ENCODE measurements at places on chromosomes 12 and 14. TPM values are rescaled to one million over a fixed set of nuclear protein-coding genes. Genes with fewer than 3 reads are reported as not detected.

DNA sequence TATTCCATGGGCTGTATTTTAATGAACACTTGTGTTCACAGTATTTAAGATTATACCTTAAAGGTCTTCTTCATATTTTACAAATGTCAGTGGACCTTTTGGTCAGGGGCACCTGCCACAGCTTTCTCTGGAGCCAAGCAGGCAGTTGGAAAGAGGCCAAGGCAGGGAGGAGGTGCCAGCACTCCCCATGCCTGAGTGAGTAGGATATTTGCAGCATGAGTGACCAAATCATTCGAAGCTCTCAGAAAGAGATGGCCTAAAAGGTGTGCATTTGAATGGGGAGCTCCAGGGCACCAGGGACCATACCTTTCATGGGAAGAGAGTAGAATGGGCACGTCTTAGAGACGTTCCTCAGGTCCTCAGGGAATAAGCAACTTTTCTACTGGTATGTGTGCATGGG, 121.6 kb downstream of the GPR135 start:
- DNase-seq: no peak

GRCh38 chr14:77004711-77005460, 23.6 kb downstream of the IRF2BPL start:
- no peak for DNase-seq

Gene TAS2R14
- total RNA-seq: 3.9 TPM

Gene AKAP6
- total RNA-seq: 1.7 TPM

Gene TROAP
- total RNA-seq: 21.5 TPM

DNA sequence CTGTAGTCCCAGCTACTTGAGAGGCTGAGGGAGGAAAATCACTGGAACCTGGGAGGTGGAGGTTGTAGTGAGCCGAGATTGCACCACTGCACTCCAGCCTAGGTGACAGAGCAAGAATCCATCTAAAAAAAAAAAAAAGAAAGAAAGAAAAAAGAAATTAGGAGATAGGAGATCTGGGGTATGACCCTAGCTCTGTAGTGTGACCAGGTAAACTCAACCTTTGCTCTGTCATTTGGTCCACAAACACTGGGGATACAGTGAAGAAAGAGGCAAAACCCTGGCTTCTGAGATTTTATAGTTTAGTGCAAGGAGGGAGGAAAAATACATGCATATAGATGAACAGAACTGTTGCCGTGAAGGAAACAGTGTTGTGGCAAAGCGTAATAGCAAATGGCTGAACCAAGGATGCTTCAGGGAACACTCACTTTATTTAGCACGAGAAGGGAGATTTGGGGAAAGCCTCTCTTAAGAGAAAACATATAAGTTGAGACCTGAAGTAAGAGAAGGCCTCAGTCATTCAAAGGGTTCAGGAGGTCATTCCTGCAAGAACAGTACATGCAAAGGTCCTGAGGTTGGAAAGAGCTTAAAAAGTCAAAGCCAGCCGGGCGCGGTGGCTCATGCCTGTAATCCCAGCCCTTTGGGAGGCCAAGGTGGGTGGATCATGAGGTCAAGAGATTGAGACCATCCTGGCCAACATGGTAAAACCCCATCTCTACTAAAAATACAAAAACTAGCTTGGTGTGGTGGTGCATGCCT, 29.6 kb upstream of the ATXN2 start:
- no peak for DNase-seq

Gene M6PR
- total RNA-seq: 118 TPM

DNA sequence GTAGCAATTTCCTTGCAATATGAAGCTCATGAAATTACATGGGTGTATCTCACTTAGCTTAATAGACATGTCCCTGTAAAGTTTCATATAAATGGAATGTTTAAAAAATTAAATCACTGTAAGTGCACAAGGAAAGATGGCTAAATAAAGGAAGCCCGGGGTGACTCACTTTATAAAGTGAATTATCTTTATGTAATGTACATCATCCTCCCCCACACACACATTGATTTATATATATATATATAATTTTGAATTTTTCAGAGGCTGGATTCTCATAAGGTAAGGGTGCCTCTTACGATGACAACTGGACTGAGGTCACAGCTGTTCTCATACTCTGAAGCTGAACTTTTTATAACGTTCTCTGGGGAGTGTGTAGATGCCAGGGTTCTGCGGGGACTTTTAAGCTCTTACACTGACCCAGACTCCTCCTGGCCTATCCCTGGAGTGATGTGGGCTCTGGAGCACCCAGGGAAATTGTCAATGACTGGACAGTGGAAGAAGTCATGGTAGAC, 108.7 kb upstream of the HIF1A start:
- DNase-seq: peak; percentile 77

DNA sequence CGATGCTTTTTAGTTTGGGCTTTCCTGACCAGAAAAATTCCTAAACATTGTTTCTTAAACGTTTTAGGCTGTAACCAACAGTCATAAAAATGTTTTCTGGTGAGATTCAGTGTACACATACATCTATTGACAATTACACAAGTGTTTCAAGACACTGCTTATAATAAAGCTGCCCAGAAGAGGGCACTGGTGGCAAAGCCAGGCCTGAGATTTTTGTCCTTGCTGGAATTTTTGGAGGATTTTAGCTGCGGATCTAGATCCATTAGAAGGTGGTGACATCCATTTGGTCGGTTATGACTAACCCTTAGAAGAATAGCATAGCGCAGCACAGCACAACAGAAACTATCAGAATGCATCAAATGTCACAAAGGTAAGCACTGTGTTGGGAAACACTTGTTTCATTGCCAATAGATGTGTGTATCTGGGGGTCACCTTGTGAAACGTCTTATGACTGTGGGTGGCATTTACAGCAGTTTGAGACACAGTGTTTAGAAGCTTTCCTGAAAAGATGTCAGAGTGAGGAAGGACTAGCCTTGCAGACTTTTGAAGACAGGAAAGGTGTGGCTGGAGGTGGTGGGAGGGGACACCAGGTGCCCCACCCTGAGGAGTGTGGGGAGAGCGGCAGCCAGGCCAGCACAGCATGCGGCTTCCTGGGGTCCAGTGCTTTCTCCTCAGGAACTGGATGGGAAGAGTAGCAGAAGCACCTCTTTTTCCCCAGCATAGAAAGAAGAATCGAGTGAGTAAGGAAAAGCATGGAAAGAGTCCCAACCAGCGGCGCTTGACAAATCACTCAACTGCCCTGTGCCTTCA, 54.7 kb upstream of the FKBP4 start:
- DNase-seq: peak; percentile 34

- no peak for DNase-seq
Measured at GRCh38 chr14:23648764-23649460, 12.7 kb downstream of the DHRS2 start.

GRCh38 chr12:12153596-12153995, 82.9 kb downstream of the BCL2L14 start:
- no peak for DNase-seq

Gene AICDA
- total RNA-seq: not detected

DNA sequence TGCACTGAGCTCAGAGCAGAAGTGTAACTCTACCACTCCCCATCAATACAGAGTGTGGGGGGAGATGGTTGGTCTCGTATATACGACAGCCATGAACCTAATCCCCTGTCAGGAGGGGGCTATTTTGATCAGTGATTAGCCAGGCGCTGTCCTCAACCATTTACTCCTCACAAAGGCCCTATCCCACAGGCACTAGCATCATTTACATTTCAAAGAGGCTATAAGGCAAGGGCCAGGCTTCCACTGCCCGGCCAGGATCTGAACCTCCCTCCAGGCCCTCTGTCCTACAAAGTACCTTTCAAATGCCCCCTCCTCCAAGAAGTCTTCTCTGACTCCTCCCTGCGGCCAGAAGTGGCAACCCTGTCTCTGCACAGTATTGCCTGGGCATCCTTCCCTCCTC, 74.7 kb downstream of the ITPK1 start:
- DNase-seq: no peak

GRCh38 chr12:11584221-11584855, 65.1 kb upstream of the ETV6 start:
- DNase-seq: no peak

- no peak for DNase-seq
Measured at GRCh38 chr12:129607756-129608155, 296.1 kb downstream of the TMEM132D start.

DNA sequence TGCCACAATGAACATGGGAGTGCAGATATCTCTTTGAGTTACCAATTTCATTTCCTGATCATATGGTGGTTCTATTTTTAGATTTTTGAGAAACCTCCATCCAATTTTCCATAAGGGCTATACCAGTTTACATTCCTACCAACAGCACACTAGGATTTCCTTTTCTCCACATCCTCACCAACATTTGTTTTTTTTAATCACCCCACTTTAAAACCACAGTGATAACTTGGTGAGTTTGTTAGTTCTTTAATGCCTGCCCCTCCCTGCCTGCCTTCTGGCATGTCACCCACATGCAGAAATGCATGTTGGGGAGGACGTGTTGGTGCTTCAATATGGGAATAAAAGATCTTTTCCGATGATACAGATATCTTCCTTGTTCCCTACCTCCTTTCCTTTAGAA, 167.9 kb downstream of the CAND1 start:
- no peak for DNase-seq

DNA sequence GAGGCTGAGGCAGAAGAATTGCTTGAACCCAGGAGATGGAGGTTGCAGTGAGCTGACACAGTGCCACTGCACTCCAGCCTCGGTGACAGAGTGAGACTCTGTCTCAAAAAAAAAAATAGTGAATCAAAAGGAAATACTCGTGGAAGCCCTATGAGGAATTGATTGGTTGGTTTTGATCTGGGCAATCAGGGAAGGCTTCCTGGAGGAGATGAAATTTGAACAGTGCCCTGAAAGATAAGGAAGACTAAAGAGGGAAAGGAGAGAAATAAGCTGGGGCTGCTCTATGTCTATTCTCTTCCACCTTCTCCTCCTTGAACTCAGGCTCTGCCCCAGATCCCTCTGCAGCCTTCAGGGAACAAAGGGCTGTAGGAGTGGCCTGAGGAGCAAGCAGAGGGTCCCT, 54.1 kb downstream of the IRF2BPL start:
- no peak for DNase-seq

DNA sequence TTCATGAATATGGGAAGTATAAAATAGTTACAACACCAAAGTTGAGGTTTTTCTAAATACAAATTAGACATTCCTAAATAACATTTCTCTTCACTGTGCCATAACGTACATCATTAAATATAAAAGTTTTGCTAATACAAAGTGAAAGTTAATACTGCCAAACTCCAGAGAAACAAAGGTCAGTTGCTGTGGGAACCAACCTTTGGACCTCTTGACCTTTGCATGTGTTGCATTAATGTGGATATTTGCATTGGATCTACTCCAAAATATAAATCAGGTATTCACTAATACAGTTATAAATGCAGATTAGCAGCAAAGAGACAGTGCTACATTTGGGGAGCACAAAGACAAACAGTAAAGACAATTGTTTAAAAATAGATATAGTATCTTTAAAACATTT, 366.0 kb upstream of the USP15 start:
- no peak for DNase-seq

- DNase-seq: no peak
Measured at GRCh38 chr14:64906022-64906421, 8.2 kb upstream of the CHURC1 start.

- no peak for DNase-seq
Measured at GRCh38 chr12:99370421-99371138, 277.0 kb upstream of the GARIN6 start.

DNA sequence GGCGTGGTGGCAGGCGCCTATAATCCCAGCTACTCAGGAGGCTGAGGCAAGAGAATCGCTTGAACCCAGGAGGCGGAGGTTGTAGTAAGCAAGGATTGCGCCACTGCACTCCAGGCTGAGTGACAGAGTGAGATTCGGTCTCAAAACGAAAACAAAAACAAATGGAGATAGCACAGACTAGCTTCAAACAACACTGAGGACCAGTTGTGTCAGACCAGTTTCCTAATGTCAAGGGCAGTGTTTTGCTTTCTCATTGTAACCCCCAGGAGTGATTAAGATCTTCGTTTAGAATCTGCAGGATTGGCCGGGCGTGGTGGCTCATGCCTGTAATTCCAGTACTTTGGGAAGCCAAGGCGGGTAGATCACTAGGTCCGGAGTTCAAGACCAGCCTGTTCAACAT, 18.5 kb downstream of the RPGRIP1 start:
- no peak for DNase-seq

Gene CACNA2D4
- 0.28 TPM for total RNA-seq

- no peak for DNase-seq
Measured at GRCh38 chr14:53808042-53808441, 148.6 kb downstream of the BMP4 start.

GRCh38 chr14:106522990-106523389, 996.6 kb downstream of the TMEM121 start:
- DNase-seq: no peak

- no peak for DNase-seq
Measured at GRCh38 chr14:34983786-34984185, 994 bp downstream of the SRP54 start.

- no peak for DNase-seq
Measured at GRCh38 chr12:4984344-4984743, 59.3 kb upstream of the KCNA5 start.

Gene ARMH4
- total RNA-seq: 4.4 TPM

Gene PPP2R5C
- 78.7 TPM for total RNA-seq

GRCh38 chr12:80226576-80226975, 127.2 kb downstream of the OTOGL start:
- DNase-seq: peak; percentile 68

- peak; percentile 76 for DNase-seq
Measured at GRCh38 chr14:71703477-71703876, 228.8 kb upstream of the RGS6 start.

GRCh38 chr12:109711596-109712461, 1.8 kb upstream of the FAM222A start:
- DNase-seq: no peak

Gene GNPNAT1
- total RNA-seq: 19.4 TPM

Gene SYCP3
- not detected for total RNA-seq

Gene PRKD1
- total RNA-seq: 12.8 TPM

- DNase-seq: peak; percentile 84
Measured at GRCh38 chr12:78290606-78291345, 460.1 kb downstream of the NAV3 start.

Gene ETFBKMT
- total RNA-seq: 2.5 TPM

Gene CYP46A1
- under 0.01 TPM for total RNA-seq

DNA sequence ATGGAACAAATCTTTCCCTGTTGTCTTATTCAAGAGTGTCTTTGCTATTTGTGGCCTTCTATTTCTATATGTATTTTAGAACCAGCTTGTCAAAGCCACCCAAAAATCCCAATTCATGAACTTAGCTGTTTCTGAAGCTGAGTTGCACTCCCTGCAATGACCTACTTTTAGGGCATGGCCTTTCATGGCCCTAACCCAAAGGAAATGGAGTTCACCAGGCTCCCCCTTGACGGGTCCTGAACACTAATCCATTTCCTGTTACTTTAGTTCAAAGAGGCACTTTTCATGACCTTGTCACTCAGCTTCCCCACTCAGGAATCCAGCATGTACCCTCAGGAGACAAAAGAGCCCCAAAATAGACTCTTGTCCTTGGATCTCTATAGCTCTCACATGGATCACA, 7.6 kb downstream of the TMED8 start:
- no peak for DNase-seq

Gene KITLG
- total RNA-seq: 117 TPM

GRCh38 chr12:95805864-95806671, 15.5 kb upstream of the NTN4 start:
- DNase-seq: peak; percentile 99

Data from IMR-90 (cell line).